Stimulated activated CD4-positive, alpha-beta T cell treated with anti-CD3 and anti-CD28 coated beads, Interleukin-4, amount 100 ng/mL, for 48 hours (primary cell): ENCODE measurements at places on chromosomes 3 and 15.

DNA sequence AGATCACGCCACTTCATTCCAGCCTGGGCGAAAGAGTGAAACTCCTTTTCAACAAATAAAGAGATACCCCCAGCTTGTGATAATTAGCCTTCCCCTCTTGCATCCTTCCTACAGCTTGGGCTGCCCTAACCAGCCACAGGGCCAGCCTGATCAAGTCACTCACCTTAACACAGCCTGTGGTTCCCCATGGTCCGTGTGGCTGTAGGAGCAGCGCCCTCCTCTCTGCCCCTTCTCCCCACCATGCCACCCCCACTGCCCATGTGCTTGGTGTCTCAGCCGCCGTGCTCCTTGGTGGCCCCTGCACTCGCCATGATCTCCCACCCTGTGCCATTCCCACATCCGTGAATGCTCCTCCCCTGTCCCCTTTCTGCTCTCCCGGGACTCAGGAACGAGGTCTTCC lies 13.2 kb upstream of the RPP14 start:
- DNase-seq: no peak

GRCh38 chr3:138890555-138891187 lies 55.9 kb upstream of the PIK3CB start:
- no peak for DNase-seq

GRCh38 chr3:25604107-25604805 lies 60.5 kb downstream of the TOP2B start:
- no peak for DNase-seq

GRCh38 chr15:79221696-79222095 lies 60.8 kb upstream of the ANKRD34C start:
- no peak for DNase-seq

DNA sequence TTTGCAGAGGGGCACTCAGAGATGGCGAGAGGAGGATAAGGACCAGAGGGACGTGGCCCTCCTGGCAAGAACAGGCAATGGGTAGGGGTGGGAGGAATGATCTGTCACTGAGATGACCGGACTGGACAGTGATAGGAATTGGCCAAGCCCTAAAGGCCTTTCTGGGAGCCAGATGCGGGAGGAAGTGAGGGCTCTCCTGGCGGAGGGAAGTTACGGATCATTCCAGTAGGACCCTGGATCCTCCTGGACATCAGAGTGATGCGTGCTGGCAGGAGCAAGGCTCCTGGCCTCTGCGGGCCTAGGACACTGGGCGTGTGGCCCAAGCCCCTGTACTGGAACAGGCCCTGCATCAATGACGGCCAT lies 23.4 kb downstream of the KIF7 start:
- no peak for DNase-seq

- DNase-seq: no peak
Measured at GRCh38 chr3:107514453-107514852, 8.3 kb upstream of the BBX start.

DNA sequence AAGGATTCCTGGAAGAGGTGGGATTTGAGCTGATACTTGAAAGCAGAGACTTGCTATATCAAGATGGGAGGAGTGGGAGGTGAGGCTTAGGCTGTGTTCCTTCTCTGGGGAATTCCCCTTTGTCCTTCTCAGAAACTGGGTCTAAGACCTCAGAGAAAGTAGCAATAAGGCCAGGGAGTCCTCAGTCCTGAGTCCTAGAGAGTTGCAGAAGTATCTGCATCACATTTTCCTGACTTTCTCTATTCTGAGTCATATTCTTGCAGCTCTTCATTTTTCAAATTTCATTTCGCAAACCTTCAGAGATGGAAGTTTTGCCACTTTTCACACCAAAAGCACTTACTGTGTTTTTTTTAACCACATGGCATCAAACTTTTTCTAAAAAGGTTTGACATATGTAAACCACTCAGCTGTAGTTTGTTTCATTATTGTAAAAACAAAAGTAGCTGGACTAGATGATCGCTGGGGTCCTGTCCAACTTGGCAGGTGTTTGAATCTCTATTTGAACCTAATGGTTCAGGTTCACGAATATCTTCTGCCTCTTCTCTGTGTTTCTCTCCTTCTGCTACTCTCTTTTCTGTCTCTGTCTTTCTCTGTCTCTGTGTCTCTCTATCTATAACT lies 21.3 kb downstream of the COLQ start:
- DNase-seq: no peak

DNA sequence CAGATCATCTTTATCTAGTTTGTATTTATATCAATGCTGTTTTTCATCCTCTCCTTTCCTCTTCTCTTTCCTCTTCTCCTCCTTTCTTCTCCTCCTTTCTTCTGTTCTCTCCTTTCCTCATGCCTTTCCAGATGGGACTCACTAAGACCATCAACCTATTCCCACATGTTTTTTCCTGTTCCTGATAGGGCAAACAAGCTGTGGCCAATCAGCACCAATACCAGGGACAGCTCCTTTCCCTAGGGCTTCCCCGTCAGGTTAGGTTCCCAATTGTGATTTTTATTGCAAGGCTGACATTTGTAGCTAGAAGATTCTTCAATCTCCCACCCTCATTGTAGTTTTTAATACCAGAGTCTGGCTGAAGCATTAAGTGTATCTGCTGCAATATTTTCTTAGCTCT lies 76.3 kb upstream of the COL8A1 start:
- no peak for DNase-seq

GRCh38 chr3:36248374-36248773 lies 131.9 kb upstream of the STAC start:
- no peak for DNase-seq

DNA sequence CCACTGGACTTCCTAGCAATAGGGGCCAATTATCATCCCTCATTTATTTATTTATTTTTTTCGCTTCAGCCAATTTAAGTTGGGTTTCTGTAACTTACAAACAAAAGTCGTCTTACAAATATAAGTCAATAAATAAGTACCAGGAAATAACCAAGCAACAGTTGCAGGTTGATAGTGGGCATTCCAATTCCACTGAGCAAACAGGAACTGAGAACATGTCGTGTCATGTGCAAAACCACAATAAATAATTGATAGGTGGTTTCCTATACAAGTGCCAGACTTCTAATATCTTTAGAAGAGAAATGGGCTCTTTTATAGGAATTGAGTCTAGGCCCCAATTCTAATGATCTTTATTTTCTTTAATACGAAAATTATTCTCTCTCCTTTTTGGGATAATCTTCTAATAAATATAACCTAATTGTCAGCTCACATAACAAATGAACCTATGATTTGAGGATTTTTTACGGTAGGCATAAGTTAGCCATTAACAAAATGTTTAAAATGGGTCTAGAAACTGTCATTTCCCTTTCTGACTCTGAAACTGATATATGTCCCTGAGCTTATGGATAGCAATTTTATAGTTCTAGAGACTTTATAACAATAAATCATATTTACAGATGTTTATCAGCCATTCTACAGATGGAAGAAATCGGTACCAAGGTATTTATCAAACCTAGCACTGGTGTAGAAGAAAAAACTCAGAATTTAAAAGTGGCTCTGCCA lies 571.8 kb downstream of the FOXP1 start:
- no peak for DNase-seq

DNA sequence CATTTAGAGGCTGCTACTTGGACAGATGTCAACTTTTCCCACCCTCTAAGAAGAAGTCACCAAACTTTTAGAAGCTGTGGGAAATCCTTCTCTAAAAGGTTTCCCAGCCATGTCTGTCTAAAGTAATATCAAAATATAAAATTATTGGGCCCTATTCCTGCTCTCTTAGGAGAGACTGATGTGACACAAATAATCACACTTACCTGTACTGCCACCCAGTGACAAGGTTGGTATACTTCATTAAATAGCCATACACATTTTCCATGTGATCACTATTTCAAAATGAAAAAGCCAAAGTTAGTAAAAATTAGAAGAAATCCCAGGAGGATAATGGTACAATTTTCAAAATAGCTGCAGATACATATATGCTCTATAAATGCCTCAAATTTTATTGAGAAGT lies 12.6 kb downstream of the OSBPL11 start:
- no peak for DNase-seq

DNA sequence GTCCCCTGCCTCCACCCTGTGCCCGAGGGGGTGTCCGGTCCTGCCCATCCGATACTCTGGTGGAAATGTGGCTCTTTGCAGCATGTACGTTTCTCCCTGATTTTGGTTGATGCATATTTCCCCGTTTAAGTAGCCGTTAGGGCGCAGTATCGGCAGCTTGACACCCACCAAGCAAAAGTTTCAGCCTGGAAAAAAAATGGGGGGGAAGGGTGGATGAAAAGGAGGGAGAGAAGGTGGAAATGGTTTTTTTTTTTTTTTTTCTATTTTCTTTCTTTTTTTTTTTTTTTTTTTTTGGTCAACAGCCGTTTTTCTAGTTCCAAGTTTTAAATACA lies 1.3 kb downstream of the RAP2B start:
- DNase-seq: peak; percentile 2

DNA sequence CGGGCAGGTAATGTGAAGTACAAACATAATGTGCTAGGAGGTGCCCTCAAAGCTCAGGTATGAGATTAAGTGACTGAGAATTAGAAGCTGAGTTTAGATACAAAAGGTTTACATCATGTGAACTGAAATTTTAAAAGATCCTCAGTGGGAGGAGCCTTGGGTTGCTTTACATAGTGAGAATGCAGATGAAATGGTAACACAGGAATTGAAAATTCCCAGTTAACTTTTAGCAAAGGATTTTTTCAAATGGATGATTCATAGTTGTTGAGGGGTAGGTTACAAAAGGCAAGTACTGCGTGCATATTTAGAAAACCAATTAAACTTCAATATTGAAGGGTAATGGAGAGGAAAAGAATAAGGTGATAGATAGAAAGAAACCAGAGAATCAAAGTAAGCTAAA lies 157.3 kb downstream of the PLCH1 start:
- no peak for DNase-seq

- DNase-seq: no peak
Measured at GRCh38 chr3:98553753-98554152, 22.0 kb downstream of the GPR15 start.

GRCh38 chr3:55160241-55160983 lies 232.6 kb upstream of the LRTM1 start:
- no peak for DNase-seq

- no peak for DNase-seq
Measured at GRCh38 chr3:52350416-52350815, 34.3 kb downstream of the DNAH1 start.

DNA sequence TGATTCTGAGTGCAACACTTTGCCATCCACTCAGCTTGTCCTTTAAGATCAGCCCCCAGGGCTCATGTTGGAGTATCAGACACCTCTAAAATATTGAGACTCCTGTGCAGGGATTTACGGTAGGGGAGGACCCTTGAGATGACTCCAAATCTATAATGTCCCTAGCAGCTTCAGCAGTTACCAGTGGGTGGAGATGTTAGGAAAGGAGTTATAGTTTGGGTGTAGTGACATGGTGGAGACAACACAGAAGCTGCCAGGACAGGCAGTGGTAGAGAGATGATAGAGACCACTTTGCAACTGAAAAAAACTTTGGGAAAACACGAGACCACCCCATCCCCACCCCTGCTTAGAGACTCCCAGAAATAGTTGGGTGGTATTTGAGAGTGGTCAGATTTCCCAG lies 43.3 kb upstream of the GSK3B start:
- no peak for DNase-seq

DNA sequence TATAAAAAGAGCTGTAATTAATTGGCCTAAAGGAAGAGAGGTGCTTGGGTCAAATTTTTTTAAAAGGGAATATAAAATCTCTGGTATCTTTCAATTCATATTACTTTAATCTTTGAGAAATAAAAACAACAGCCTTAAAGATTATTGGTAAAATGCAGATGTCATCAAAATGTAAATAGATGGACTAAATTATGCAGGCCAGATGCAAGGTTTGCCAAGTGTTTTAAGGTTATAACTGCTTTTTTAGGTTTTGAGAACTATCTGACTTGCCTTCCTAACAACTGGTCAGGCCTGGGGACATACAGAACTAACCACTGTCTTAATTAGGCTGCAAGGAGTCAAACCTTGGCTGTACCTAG lies 20.0 kb upstream of the OR5H1 start:
- no peak for DNase-seq

DNA sequence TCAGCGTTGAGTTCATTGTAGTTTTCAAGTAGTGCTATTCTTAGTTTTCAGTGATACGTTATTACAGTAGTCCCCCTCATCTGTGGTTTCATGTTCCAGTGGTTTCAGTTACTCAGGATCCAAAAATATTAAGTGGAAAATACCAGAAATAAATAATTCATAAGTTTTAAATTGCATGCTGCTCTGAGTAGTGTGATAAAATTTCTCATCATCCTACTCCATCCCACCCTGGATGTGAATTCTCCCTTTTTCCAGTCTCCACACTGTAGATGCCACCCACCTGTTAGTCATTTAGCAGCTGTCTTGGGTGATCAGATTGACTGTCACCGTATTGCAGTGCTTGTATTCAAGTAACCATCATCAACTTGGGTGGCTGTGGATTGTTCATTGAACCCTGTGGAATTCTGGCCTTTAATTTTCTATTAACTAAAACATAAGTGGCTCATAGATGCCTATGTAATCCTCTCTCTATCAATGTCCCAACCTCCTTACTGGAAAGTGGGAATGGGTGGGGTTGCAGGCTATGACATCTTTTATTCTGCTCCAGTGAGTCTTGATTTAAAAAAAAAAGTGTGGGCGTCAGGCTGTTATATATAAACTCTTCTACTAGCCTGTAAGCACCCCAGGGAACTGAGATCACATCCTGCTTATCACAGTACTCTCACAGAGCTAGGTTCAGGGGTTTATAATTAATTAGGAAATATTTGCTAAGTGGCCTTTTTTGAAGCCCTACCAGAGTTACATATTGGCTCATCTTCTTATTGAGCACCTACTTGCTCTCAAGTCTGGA lies 97.5 kb downstream of the CFAP20DC start:
- no peak for DNase-seq

- DNase-seq: no peak
Measured at GRCh38 chr3:133931084-133931483, 35.4 kb upstream of the RAB6B start.

- no peak for DNase-seq
Measured at GRCh38 chr15:68962465-68962864, 32.1 kb downstream of the SPESP1 start.

- no peak for DNase-seq
Measured at GRCh38 chr15:101657968-101658784, 6.0 kb upstream of the TM2D3 start.

DNA sequence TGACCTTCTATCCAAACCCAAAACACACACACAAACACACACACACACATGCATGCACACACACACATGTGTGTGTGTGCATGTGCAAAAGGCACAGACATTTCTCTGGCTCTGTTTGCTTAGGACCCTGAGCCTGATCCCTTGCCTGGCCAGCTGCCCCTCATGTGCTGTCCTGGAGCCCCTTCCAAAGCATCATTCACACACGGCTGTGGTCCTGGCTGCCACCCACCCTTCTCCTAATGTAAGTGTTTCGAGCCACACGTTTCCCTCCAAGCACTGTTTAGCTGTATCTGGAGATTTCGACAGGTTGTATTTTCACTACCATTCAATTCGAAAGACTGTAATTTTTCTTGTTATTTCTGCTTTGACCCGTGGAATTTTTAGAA lies 45.8 kb upstream of the KLF13 start:
- DNase-seq: no peak

DNA sequence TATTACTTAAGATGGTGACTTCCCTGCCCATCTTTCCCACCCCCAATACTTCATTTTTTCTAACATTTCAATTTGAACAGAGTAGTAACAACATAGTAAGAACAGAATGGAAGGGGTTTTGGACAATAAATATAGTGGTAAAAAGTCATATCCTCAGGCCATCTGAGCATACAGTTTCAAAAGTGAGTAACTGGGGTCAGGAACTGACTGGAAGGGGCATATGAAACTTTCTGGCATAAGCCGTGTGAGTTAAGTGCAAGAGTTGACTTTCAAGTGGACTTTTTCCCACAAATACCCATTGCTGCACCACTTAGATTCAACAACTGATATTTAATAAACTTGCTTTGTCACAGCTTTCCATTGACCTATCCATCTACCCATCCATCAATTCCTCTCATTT lies 153.5 kb upstream of the IL12A start:
- DNase-seq: no peak
